ENCODE measurements at places on chromosomes 13 and 19.

DNA sequence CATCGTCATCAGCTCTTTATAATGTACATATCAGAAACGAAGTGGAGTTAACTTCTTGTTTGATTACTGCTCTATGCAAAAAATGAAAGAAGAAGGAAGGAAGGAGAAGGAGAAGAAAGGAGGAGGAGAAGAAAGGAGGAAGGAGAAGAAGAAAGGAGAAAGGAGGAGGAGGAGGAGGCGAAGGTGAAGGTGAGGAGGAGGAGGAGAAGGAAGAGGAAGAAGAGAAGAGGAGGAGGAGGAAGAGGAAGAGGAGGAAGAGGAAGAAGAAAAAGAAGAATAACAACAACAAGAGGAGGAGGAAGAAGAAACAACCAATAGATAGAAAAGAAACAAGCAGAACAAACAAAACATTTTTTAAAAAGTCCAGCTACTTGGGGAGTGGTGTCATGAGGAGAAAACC is 13.1 kb downstream of the NUFIP1 start:
- no peak for DNase-seq

GRCh38 chr19:30570194-30570593 is 198.0 kb downstream of the ZNF536 start:
- DNase-seq: no peak

DNA sequence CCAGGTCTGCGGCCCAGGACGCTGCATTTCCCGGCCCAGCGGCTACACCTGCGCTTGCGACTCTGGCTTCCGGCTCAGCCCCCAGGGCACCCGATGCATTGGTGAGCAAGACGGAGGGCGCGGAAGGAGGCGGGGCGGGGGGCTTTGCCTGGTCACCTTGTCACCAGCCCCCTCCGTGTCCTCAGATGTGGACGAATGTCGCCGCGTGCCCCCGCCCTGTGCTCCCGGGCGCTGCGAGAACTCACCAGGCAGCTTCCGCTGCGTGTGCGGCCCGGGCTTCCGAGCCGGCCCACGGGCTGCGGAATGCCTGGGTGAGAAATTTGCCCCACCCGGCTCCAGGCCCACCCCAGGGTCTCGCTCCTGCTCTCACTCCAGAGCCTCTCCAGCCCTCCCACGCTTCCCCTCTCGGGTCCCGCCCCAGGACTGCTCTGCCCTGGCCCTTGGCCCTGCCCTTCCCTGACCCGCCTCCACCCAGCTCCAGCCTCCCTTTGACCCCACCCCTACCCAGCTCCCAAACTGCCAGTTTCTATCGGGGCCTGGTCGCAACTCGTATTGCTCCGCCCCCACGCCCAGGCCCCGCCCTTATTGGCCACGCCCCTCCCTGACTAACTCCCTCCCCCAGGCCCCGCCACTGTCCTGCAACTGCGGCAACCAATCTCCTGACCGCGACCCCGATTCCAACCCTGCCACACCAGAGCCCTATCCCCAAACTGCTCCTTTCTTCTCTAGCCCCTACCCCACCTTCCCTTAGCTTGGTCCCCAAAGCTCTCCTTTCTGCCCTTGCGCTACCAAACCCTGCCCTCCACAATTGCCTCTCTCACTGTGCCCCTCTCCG is 8.6 kb downstream of the LTBP4 start:
- peak; percentile 72 for DNase-seq

DNA sequence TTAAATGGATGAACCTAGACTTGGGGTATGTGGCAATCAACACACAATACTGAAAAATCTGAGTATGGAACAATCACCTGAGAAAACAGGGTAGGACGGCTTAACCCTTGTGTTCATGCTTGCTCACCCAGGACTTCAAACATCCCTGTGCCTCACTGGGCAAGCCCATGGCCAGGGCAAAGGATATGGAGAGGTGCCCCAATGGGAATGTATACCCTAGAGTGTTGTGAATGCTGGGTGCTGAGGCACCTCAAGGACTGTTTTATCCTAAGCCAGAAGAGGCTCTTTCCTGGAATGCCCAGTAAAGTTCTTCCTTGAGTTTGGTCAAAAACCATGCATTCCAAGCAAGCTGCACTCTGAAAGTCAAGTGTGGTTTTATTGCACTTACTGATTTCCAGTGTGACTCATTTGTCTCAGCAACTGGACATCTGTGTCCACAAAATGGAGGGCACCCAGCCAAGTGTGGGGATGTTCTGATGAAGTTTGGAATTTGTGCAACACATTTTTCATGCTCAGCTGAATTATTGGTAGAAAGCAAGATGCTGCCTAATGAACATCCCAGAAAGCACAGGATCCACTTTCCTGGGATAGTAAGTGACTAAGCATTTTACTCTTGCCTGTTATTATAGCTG is 531.3 kb downstream of the RFC3 start:
- DNase-seq: no peak

DNA sequence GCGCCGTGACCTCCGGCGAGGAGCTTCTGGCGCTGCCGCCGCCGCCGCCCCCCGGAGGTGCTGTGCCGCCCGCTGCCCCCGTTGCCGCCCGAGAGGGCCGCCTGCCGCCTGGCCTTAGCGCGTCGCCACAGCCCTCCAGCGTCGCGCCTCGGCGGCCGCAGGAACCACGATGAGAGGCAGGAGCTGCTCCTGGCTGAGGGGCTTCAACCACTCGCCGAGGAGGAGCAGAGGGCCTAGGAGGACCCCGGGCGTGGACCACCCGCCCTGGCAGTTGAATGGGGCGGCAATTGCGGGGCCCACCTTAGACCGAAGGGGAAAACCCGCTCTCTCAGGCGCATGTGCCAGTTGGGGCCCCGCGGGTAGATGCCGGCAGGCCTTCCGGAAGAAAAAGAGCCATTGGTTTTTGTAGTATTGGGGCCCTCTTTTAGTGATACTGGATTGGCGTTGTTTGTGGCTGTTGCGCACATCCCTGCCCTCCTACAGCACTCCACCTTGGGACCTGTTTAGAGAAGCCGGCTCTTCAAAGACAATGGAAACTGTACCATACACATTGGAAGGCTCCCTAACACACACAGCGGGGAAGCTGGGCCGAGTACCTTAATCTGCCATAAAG is 4.8 kb downstream of the PDX1 start:
- DNase-seq: no peak

GRCh38 chr19:42124386-42124901 is 7.8 kb downstream of the POU2F2 start:
- no peak for DNase-seq

GRCh38 chr13:113299951-113300350 is 2.9 kb downstream of the LAMP1 start:
- no peak for DNase-seq

- no peak for DNase-seq
Measured at GRCh38 chr19:38774181-38774950, 1.0 kb upstream of the LGALS7 start.

- DNase-seq: no peak
Measured at GRCh38 chr19:33204136-33204973, 10.2 kb downstream of the LRP3 start.

- DNase-seq: no peak
Measured at GRCh38 chr19:23699521-23699860, 12.5 kb upstream of the ZNF675 start.

GRCh38 chr13:110620596-110620995 is 5.3 kb downstream of the NAXD start:
- no peak for DNase-seq

DNA sequence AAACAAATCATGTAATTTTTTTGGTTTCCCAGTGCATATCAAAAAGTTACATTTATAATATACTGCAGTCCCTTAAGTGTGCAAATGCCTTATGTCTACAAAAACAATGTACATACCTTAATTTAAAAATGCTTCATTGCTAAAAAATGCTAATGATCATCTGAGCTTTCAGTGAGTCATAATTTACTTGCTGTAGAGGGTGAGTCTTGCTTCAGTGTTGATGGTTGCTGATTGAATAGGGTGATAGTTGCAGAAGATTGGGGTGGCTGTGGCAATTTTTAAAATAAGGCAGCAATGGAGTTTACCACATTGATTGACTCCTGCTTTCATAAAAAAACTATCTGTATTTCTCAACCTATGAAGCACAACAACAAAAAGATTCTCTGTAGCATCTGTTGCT is 613.9 kb downstream of the TBC1D4 start:
- no peak for DNase-seq

GRCh38 chr13:95601906-95602305 is 42.6 kb downstream of the DZIP1 start:
- no peak for DNase-seq

DNA sequence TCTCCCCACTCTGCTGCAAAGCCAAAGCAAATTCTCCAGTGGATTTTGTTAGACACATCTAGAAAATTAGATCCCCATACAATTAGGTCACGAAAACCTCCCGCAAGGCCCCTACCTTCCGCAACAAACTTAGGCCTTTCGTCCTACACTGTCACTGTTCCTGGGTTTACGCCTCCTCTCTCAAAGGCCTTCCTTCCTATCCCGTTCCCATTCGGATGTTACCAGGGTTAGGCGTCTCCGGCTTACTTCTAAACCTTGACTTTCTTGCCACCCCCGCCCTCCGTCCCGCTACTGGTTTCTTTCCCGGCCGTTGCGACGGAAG is 754 bp downstream of the RNF6 start:
- DNase-seq: no peak

GRCh38 chr19:29551774-29552173 is 26.0 kb downstream of the VSTM2B start:
- DNase-seq: no peak

GRCh38 chr13:69292789-69293425 is 814.7 kb upstream of the ATXN8OS start:
- no peak for DNase-seq

GRCh38 chr13:44155422-44156293 is 218.0 kb upstream of the SERP2 start:
- no peak for DNase-seq

DNA sequence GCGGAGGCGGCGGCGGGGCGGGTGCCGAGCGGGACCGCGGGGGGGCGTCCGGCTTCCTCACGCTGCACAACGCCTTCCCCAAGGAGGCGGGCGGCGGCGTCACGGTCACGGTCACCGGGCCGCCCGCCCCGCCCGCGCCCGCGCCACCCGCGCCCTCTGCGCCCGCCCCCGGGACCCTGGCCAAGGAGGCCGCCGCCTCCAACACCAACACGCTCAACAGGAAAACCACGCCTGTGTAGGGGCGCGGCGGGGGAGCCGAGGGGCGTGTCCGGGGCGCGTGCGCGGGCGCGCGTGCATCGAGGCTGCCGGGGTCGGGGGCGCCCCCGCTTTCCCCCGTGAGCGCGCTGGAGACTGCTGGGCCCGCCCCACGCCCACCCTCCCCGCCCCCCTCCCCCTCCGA is 8.8 kb upstream of the CACNG6 start:
- no peak for DNase-seq

GRCh38 chr19:16370641-16371391 is 46.2 kb downstream of the KLF2 start:
- DNase-seq: no peak

DNA sequence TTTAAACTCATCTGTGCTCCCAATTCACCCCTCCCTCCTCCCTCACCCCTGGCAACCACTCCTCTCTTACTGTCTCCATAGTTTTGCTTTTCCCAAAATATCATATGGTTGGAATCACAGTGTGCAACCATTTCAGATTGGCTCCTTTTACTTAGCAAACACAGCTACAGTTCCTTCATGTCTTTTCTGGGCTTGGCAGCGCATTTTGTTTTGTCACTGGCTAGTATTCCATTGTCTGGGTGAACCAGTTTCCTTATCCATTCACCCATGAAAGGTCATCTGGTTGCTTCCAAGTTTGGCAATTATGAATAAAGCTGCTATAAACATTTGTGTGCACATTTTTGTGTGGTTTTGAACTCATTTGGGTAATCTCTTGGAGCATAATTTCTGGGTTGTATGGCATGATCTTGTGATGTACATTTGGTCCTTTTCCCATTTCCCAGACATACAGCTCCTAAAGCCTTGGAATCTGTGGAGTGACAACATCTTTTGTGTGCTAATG is 23.9 kb upstream of the GAS6 start:
- no peak for DNase-seq

DNA sequence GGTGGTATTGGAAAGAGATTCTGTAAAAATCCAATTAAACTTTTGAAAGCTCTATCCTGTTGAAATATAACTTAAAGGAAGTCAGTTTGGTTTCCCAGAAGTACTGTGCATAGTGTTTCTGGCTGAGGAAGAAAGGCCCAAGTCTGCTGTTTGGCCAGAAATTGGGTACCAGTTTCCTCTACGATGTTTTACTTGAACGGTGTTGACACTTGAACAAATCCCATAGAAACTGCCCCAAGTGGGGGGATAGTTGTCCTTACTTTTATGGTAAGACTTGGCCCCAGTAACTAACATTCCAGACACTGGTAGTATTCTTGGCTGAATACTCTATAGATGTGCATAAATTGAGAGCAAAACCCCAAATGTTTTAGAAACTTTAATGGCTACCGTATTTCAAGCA is 14.2 kb downstream of the KLF5 start:
- no peak for DNase-seq

DNA sequence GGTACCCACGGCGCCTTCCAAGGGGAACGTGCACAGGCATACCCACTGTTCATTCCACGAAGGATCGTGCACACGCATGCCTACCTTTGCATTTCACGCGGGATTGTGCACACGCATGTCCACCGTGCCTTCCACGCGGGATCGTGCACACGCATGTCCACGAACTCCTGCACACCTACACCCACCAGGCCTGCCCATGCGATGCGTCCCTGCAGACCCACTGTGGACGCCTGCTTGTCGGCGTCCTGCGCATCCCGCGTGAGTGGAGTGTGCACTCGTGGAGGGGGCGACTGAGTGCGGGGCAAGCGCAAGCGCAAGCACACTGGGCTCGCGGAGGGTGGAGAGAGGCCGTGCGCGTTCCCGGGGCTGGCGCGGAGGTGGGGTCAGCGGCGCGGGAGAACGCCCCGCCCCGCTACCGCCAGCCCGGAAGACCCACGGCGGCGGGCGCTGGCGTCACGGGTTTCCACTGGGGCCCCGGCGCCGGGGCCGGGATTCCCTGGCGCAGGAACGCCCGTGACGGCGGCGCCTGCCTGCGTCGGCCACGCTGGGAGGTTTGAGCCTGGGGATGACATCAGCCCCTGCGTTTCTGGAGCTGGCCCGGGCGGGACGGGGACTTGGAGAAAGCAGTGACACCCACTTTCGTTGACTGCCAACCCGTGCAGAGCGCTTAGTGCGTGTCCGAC is 18.7 kb downstream of the GADD45B start:
- peak; percentile 52 for DNase-seq

DNA sequence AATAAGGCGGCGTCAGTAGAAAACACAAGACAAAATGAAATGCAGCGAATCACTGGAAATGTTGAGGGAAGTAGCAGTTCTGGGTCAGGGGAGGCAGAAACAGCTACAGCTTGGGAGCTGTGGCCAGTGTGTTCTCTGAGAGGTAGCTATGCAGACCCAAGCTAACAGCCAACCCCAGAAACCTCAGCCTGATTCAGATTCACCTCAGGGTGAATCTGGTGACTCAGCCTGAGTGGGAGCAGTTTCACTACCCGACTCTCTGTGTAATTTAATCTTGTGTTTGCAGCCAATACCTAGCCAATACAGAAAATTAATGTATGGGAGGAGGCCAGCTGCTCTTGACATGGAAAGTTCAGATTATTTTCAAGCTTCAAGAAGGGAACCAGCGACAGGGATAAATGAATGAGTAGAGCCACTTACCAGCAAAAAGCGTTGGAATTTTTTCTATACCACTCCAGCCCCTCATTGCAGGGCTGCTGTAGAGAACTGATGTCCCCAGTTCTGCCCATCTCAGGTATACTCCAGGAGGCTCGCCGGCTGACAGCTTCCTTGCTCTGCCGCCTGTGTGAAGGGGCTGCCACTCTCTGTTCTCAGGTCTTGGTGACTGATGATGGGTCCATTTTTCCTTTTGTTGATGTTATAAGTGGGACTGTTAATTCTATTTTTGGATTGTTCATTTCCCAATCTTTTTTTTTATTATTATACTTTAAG is 8.9 kb downstream of the IGFL3 start:
- DNase-seq: no peak
